ENCODE measurements at places on chromosomes 1 and 21.

- DNase-seq = no peak
These were observed 566.1 kb downstream of the LTN1 start for GRCh38 chr21:28426545-28426944.

GRCh38 chr1:54332781-54333585 is 73.2 kb downstream of the SSBP3 start:
- DNase-seq = no peak

DNA sequence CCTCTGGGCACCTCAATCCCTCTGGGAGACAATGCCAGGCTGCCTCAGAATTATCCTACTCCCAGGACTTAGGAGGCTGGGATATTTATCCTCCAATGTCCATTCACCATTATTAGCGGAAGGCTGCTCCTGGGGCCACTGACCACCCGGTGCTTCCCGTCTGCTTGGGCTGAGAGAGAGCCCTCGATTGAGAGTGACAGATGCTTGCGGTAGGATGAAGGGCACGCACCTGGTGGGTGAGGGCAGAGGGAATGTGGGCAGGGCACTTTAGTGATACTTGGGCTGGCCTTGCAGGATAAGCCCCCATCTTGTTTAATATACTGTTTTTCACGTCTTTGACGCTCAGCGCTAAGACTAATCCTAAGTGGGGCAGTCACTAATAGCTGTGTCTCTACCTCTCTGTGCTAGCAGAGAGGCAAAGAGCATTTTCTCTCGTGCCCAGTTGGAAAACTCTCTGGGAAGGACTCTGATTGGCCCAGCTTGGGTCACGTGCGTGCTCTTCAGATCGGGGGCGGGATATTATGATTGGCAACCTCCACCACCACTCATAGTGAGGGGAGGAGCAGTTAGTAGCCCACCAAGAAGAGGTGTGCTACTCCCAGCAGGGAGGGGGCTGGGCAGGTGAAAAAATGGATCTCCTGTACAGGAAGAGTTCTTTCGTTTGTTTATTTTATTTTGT is 10.6 kb upstream of the PARS2 start:
- peak; percentile 45 for DNase-seq

- DNase-seq = no peak
These were observed 34.8 kb upstream of the NPL start for GRCh38 chr1:182754543-182755314.

All from amniotic epithelial cell (primary cell).